ENCODE measurements at places on chromosomes 6 and 20.

GRCh38 chr6:170295510-170296422 is 4.9 kb upstream of the DLL1 start:
- no peak for DNase-seq

DNA sequence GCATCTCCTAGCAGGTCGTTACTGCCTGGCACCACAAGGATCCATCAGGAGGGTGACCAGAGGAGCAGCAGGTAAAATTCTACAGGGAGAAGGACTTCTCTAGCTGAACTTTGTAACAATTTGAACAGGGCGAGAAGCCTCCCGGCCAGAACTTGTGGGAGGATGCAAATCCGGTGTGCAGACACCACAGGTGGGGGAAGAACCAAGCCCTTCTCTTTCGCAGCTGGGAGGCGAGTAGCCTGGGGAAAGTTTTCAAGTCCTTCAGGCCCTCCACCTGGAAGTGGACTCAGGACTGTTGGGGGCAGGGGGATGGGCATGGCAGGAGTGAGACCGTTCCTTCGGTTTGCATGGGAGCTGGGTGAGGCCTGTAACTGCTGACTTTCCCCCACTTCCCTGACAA is 42.7 kb upstream of the FAM210B start:
- DNase-seq = no peak

DNA sequence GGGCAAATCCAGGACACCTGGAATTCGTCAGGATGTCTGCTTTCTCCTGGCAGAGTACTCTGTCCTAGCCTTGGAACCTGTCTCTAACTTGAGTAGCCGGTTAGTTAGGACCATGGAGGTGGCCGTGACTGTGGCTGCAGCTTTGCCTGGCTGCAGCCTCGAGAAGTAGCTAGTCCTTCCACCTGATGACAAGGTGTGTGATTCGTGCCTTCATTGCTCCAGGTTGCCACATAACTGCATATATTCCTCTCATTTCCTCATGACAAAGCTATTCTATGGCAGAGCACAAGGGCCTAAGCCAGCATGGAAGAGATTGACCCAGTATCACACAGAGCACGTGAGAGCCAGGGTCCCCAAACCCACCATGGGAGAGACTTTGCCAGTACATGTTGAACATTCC is 39.8 kb upstream of the KIF25 start:
- no peak for DNase-seq

GRCh38 chr20:33556246-33556645 is 66.3 kb downstream of the CBFA2T2 start:
- no peak for DNase-seq

DNA sequence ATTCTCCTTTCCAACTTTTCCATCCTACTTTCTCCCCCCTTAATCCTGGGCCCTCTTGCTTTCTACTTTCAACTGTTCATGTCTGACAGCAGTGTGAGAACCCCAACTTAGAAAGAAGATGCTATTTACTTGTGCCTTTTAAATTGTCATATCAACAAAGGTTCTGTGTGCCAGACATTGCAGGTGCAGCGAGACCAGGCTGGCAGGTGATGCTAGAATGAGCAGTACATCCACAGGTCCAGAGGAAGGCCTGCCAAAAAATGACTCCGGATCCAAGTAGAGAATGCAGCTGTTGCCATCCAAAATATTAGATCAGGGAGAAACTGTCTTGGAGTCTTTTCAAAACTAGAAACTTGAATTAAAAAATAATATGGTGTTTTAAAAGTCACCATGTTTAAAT is 510.5 kb downstream of the LMBRD1 start:
- DNase-seq = no peak

DNA sequence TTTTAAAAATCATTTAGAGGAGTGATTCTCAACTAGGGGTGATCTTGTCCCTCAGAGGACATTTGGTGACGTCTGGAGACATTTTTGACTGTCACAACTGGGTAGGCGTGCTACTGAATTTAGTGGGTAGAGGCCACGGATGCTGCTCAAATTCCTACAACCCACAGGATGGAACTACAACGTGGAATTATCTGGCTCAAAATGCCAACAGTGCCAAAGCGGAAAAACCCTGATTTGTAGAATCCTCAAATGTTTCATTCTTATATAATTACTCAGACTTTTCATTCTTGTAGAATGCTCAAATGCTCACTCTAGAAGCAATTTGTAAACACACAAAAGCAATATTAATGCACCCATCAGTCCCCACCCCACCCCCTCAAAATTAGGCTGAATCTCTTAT is 229.8 kb downstream of the ZMYND8 start:
- DNase-seq = no peak

- DNase-seq = no peak
Observed at GRCh38 chr20:16555754-16556153, 17.5 kb downstream of the KIF16B start.

DNA sequence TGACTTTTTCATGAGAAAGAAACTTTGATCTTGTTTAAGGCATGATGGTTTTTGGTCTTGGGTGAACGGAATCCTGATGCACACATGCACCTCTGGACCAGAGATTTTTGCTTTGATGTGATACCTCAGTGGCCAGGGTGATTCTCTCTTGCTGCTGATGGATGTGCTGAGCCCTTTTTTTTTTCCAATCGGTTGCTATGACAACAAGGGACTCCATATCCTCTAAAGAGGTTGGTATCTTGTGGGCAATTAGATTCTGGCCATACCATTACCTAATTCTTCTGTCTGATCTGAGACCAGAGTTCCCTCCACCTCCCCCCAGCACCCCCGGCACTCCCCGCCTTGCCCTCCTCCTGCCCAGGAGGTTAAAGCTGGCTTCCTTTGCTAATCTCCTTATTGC is 24.9 kb downstream of the PDYN start:
- no peak for DNase-seq

DNA sequence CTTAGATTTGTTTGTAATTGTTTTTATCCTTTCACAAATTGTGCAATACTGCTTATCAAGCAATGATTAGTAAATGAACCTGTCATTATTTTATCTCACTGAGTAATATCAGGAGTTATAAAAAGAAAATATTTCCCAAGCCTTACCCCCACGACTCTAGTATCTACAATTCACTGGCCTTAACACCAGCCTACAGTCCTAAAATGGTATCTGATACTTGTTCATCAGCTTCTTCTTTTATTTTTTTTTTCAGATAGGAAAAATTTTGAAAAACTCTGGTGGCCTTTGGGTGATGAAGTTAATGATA is 160.8 kb upstream of the FOXA2 start:
- no peak for DNase-seq

- no peak for DNase-seq
Observed at GRCh38 chr20:2618815-2619214, 33.6 kb upstream of the NOP56 start.

GRCh38 chr6:56270812-56271441 is 23.5 kb upstream of the COL21A1 start:
- no peak for DNase-seq

DNA sequence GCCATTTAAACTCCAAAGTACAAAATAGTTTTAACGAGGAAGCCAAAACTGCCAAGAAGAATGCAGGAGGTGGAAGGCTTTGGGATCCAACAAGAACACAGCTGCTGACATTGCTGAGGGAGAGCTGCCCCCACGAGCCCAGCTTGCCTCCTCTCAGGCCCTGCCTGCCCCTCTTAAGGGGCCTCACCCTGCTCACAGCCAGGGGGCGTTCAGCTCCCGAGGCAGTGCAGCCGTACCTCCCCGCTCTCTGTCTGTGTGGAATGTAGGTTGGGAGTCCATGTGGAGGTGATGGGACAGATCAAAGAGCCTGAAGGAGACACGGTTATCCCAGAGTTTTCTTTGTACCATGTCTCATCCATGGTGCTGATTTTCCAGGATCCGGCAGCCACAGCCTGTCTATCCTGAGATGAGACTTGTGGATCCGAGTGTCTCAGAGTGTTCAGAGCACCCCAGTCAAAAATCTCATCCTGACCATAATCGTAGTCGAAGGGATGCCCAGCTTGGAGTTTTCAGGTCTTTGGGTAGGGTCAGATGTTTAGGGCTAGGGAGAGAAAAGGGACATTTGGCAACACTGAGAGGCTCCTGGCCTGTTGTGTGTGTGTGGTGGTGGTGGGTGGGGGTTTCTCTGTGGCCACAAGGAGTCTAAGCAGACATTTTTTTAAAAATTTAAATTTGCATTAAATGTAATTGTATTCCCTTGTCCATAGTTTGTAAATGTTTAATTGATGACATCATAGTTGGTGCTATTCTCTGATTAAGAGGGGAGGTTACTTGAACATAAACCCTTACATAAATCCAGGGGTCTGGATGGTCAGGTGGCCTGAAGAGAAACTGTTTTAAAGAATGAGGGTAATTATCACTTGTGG is 111.4 kb upstream of the CLDN20 start:
- no peak for DNase-seq

DNA sequence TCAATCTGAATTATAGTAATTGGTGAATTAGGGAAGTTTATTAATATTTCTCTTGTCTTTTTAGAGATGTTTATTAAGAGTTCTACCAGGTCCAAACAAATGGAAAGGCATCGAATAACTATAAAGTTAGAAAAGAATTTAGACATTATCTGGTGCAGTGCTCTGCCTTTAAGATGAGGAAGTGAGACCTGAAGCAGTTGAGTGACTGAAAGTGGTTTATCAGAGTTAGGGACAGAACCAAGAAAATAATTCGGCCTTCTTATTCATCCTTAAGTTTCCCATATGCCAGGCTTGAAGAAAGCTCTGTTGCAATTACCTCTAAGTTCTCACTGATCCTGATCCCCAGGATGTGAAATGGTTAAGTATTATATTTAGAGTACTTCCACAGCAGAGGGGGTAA is 94.2 kb upstream of the FLRT3 start:
- DNase-seq = no peak

DNA sequence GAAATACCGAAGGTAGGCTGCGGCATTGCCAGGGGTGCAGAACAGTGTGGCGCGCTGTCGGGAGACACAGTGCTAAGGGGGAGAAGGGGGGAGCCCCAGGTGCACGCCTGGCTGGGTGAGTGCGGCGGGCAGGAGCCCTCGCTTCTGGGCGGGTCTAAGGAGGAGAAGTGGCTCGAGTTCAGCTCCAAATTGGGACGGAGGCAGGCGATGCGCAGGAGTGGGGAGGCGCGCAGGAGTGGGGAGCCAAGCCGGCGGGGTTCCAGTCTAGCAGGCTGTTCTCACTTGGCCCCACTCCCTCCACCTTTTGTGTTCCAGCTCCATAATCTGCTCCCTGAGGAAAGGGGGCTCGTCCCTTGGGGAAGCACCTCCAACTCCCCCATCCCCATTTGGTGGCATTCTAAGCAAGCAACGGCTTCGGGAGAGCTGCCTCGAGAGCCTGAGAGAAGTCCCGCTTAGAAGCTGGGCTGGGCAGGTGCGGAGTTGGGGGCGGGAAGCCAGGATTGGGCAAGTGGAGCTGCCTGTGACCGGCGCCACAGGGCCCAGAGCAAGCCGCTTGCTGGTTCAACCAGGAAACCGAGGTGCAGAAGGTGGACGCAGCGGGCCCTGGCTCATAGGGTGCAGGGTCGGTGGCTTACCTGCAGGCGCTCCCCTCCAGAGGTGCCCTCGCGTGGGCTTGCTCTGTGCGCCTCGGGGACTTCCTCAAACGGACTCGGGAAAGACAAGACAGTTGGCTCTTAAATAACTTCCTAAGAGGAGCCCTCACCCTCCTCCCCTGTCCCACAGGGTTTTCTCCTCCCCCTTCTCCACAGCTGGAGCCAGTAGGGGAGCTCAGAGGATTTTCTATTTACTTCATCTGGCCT is at the start of gene F13A1:
F13A1 (minus strand) TSS at position 711 of the 860 bp plus-strand sequence. CDS start 1,998 bp downstream, outside the sequence.
- DNase-seq = no peak

GRCh38 chr20:15047042-15047441 is 709.6 kb upstream of the FLRT3 start:
- DNase-seq = no peak

- DNase-seq = no peak
Observed at GRCh38 chr6:42280966-42281533, 63.4 kb upstream of the MRPS10 start.

- no peak for DNase-seq
Observed at GRCh38 chr20:37934634-37935375, 31.9 kb downstream of the VSTM2L start.

DNA sequence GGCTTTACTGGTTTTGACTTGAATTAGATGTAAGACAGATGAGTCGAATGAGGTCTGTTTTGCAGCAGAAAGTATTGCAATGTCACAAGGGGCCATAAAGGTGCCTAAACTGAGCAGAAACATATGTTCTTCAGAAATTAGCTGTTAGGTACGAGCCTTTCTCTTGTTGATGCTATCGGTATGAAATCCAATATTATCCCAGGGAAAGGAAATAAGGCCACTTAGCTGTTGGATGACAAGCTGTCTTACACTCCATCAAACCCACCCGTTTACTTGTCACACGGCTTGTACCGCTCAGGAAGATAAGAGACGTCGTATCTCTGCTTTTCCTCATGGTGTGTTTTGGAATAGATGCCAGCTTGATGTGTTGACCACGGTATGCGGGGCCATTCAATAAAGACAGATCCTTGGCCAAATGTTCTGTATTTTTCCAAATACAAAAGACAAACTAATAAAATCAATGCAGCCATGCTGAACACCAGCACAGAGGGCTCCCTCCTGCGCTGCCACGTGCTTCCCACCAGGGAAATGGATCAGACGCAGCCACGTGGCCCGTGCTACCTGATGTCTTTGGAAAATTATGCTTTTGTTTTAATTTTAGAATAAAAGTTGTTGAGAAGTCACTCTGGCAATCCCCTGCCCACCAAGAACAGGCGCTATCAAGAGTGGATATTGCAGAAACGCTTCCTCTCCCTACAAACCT is 255.9 kb upstream of the SULF2 start:
- peak; percentile 32 for DNase-seq

DNA sequence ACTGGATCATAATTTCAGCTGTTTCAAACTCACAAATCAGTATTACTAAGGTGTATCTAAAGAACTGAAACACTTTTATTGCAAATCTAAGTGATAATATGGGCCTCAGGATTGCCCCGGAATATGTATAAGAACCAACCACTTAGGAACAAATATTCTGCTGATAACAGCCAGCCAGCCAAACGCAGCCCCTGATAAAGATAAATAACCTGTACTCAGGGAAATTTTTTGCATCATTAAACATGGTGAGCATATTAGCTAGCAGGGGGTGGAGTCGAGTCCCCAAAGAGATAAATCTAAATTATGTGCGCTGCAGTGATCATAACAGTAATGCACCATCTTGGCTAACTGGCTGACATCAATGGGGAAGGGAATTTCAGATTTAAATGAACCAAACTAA is 410.2 kb upstream of the MAP3K7 start:
- DNase-seq = no peak

GRCh38 chr20:36101192-36101591 is 53.3 kb upstream of the EPB41L1 start:
- DNase-seq = peak; percentile 27

- no peak for DNase-seq
Observed at GRCh38 chr6:128412680-128413079, 107.7 kb downstream of the PTPRK start.

DNA sequence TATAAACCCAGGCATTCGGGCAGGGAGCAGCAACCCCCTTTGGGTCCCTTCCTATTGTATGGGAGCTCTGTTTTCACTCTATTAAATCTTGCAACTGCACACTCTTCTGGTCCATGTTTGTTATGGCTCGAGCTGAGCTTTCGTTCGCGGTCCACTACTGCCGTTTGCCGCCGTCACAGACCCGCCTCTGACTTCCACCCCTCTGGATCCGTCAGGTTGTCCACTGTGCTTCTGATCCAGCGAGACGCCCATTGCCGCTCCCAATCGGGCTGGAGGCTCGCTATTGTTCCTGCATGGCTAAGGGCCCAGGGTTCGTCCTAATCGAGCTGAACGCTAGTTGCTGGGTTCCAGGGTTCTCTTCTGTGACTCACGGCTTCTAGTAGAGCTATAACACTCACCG is 111.3 kb downstream of the TMEM170B start:
- no peak for DNase-seq

All from NCI-H187 treated with DMSO at 0.1 percent for 48 hours (cell line).